GM12878 (cell line): ENCODE measurements at places on chromosomes 1 and 21. TPM values are rescaled to one million over a fixed set of nuclear protein-coding genes. Genes with fewer than 3 reads are reported as not detected.

The EFCAB14 gene
- total RNA-seq = 42.3 and 46.3 TPM in 2 replicates

The MPZL1 gene
- 41.8 and 42.0 TPM in 2 replicates for total RNA-seq

DNA sequence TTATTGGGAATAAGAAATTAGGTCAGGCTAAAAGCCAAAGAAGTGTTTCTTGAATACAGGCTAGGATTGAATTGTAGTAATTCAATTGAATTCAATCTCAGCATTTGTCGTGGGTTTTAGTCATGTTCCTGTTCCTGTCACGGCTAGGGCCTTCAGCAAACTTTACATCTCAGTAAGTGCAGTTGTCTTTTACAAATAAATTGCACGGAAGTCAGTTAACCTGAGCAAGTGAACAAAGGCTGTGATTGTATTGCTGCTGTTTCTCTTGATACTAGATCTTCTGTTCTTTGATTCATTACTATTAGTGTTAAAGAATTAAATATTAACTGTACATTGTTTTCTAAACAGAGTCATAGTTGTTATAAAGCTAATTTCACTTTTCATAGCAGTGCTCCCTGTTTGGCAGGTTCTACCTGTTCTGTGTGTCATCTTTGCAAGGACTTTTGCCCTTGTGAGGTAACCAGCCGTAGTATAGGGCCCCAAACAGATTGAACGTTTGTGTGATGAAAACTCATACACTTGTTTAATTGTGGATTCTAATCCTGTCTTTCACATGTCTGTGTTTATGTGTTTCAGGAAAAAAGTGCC is 164.4 kb downstream of the EDEM3 start:
- H3K36me3 ChIP-seq = no peaks in the 10 kb centered on the region
- H3K4me1 ChIP-seq = no peaks in the 10 kb centered on the region
- no peak for DNase-seq
- no peak overlapping the region for H3K27ac ChIP-seq

DNA sequence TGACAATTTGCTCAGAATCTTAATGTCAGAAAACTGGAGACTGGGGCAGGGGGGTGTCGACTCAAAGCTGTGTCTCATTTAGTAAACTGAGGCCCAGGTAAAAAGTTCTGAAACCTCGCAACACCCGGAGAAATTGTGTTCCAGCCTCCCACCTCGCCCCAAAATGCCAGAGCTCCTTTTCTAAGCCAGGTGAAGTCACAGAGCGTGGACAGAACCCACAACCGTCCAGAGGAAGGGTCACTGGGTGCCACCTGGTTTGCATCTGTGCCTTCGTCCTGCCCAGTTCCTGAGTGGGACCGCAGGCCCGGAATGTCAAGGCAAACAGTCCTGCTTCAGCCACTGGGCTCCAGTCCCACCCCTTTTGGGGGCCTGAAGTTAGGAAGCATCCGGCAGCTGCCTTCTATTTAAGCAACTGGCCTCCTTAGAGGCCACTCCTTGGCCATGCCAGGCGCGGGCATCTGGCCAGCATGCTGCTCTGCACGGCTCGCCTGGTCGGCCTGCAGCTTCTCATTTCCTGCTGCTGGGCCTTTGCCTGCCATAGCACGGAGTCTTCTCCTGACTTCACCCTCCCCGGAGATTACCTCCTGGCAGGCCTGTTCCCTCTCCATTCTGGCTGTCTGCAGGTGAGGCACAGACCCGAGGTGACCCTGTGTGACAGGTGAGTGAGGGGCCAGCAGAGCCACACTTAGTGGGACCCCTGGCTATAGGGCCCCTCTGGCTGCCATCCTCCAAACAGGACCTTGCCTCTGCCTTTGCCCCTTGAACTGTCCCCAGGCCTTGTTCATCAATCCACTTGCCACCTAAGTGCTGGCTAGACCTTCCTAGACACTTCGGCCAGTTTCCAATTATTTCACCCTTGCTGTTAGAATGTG is at the start of gene TAS1R1:
TSS of gene TAS1R1 (plus strand) at position 401 of the 872 bp plus-strand sequence. CDS start at position 468, 67 bp downstream.
- H3K36me3 ChIP-seq = no peaks in the 10 kb centered on the region
- peak within 1 kb of the TSS; percentile 78 for H3K27ac ChIP-seq
- no peaks in the 10 kb centered on the region for H3K27me3 ChIP-seq
- no peak for DNase-seq
- peaks cover 9% of the 10 kb centered on the region for H3K4me1 ChIP-seq

DNA sequence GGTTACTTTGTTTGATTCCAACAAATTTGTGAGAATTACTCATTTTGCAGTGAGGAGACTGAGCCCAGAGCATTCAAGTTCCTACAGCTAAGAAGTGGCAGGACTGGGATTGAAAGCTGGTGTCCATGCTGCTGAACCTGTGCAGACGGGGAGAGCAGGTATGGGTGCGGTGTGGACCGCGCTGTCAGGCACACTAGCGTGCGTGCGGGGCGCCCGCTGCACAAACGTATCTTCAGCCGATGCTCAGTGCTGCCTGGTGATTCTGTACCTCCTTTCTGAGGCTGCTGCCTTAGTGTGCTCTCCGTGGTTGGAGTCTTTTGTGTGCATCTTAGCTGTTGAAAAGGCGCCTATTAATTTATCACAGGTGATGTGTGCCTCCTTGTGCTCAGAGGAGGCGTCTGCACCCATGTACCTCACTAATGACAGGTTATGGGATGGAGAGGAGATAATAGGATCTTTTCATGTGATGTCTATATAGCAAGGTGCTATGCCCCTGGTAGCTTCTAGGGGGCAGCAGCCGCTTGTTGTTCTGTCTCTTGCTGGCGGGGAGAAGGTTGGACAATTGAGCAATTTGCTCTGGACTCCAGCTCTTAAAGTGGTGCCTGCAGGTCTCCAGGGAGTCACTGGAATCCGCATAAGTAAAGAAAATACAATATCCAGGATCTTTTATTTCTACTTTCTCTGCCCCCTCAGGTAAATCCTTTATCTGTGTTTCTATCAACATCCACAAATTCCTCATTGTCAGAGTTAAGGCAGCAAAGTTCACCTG is 32.5 kb downstream of the PEX14 start:
- H3K27ac ChIP-seq = peak overlapping the region; percentile 38
- H3K27me3 ChIP-seq = no peaks in the 10 kb centered on the region
- DNase-seq = no peak
- peaks cover 27% of the 10 kb centered on the region for H3K4me1 ChIP-seq
